ENCODE measurements at places on chromosomes 2 and 18.

DNA sequence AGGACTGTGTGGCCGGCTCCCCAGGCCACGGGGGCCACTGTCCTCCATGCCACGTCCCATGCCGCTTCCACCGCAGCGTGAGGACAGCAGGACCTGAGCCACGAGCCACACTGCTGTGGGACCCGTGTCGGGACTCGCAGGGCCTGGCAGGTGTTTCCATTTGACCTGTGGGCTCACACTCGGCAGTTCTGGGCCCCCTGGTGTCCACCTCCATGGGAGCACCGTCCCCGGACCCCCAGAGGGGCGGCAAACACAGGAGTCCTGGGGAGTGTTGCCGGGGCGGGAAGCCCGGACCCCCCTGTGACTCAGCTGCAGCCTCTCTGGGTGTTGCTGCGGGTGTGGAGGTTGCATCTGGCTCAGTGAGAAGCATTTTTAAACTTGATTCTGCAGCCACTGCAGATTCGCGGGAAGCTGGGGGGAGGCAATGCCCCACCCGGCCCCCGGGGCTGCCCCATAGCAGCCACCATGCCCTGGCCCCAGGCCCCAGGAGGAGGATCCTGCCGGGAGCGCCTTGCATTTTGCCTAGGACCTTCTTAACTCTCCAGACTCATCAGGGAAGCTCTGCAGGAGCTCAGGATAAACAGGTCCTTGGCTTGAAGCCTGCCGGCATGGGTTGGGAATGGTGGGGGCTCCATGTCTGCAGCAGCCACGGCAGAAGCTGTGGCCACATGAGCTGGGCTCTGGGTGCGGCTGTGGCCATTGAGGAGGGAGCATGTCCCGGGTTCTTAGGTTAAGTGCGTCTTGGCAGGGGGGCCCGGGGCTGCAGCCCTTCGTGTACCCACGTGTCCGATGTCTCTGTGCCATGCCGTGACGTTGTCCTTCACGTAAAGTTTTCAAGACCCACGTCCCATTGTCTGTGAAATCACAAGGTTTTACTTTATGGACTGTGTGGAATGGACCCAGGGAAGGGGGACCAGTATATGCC is 30.9 kb downstream of the NFATC1 start:
- DNase-seq, result no peak

- no peak for DNase-seq
Observed at GRCh38 chr2:65299246-65299645, 71.6 kb downstream of the ACTR2 start.

GRCh38 chr2:144233317-144233716 is 286.6 kb downstream of the ZEB2 start:
- no peak for DNase-seq

GRCh38 chr2:238306672-238306998 is 13.7 kb upstream of the TRAF3IP1 start:
- no peak for DNase-seq

DNA sequence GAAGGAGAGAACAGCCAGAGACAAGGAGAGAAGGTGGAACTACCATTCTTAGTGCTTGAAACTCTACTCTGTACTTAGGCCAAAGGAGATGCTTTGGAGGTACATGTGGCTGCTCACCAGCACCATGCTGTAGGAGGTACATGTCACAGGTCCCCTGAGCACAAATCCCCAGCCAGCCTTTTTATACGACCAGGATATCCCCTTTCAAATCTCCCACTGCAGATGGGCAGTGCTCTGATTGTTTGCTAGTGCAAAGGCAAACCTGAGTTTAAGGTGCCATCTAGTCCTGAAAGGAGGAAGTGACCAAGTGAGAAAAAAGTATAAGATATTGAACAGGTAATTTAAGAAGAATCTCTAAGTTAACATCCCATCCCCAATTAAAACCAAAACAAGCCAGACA is 17.1 kb upstream of the TTC21B start:
- DNase-seq, result no peak

DNA sequence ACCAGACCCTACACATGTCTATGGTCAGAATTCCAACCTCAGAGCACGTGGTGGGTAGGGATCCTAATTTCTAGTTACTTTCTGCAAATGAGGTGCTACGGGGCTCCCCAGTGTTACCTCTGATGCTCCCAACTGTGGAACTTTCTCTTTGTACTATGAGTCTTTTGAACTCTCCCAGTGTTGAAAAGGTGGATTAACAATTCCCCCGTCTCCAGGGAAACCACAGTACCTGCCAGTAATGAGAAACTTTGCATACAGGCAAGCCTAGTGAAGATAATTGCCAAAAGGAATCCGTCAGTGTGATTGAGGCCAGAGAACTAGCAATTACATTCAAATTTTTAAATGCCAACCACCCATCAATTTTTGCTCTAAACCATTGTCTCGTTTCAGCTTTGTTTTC is 129.0 kb upstream of the FOSL2 start:
- no peak for DNase-seq

DNA sequence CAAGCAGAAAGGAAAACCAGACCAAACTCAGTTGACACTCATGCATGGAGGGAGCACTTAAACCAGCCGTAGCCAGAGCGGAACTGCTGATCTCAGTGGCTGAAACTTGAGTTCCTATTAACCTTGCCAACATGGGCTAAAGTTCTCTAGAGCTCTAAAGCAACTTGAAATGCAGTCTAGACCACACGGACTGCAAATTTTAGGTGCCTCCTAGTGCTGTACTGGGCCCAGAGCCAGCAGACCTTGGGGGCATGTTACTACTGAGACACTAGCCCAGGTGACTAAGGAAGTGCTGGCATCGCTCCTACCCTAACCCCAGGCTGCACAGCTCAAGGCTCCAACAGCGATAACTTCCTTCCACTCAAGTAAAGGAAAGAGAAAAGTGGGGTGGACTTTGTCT is 236.5 kb downstream of the AKAIN1 start:
- no peak for DNase-seq

DNA sequence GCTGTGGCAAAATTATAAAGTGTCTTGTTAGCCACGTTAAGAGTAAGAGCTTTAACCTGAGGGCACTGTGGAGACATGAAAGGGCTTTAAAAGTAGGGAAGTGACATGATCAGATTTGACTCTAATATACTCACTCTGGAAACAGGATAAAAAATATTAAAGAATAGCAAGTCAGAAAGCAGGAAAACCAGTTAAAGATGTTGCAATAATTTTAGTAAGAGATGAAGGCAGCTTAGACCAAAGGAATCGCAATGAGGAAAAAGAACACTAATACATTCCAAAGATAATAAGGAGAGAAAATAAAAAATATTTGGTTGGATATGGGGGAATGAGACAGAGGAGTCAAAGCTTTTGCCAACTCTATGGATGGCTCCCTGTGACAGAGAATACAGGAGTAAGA is 183.8 kb downstream of the DYM start:
- DNase-seq, result no peak

DNA sequence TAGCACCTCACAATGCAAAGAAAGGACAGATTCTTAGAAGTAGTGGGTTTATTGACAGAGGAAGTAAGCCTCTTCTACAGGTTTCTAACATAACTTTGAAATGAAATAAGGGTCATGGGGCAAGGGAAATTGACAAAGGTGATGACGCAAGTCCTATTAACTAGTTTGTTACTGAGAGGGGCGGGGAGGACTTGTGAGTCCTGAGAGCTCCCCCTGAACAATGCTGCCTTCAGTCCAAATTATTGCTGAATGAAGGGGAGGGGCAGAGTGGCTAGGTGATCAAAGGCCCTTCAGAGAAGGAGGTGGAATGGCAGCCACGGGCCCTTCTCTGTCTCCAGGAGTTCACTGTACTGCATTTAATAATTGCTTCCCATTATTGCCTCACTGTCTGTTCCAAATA is 390.0 kb downstream of the MEIS1 start:
- no peak for DNase-seq

GRCh38 chr2:61937886-61938285 is 32.4 kb downstream of the COMMD1 start:
- DNase-seq, result no peak

- DNase-seq, result no peak
Observed at GRCh38 chr2:205903549-205904129, 182.3 kb downstream of the INO80D start.

- DNase-seq, result no peak
Observed at GRCh38 chr2:68723181-68723580, 11.4 kb upstream of the ARHGAP25 start.

GRCh38 chr2:40283111-40283909 is 168.6 kb downstream of the SLC8A1 start:
- DNase-seq, result no peak

DNA sequence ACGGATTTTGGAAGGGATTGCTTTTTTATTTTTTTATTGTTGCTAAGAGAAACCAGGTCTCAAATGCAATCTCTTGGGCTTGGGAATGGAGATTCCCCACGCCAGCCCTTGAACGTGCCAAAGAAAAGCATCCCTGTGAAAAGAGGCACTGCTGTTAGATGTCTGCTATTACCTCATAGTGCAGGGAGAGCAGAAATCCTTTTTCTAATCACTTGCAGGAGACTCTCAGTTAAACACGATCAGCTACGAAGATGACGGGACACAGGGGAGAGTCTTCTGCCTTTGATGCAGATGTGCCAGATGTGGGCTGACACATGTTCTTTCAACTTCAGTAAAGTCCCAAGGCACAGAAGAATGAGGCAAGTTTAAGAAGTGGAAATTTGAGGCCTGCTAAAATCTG is 381.6 kb upstream of the TRIB2 start:
- DNase-seq, result no peak

DNA sequence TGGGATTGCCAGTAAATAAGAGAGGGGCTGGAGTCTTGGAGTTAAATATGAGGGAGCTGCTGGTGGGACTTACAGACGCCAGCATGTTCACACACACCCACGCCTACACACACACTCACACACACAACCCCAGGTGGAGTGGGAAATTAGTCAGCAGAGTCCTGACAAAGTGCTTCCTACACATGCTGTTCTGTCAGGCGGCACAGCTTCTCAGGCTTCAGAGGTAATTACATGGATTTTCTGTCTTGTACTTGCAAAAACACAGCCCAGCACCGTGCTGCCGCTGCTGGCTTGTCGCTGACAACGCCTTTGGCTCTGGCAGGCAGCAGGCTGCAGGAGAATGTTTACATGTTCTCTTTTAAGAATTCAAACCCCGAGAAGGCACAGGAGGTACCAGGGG is 1186.3 kb upstream of the CELF4 start:
- DNase-seq, result no peak

- no peak for DNase-seq
Observed at GRCh38 chr2:202113571-202114142, 40.6 kb downstream of the KIAA2012 start.

GRCh38 chr2:88517759-88518201 is 65.3 kb upstream of the FOXI3 start:
- no peak for DNase-seq

GRCh38 chr2:193985272-193985671 is 1671.8 kb upstream of the SLC39A10 start:
- DNase-seq, result no peak

DNA sequence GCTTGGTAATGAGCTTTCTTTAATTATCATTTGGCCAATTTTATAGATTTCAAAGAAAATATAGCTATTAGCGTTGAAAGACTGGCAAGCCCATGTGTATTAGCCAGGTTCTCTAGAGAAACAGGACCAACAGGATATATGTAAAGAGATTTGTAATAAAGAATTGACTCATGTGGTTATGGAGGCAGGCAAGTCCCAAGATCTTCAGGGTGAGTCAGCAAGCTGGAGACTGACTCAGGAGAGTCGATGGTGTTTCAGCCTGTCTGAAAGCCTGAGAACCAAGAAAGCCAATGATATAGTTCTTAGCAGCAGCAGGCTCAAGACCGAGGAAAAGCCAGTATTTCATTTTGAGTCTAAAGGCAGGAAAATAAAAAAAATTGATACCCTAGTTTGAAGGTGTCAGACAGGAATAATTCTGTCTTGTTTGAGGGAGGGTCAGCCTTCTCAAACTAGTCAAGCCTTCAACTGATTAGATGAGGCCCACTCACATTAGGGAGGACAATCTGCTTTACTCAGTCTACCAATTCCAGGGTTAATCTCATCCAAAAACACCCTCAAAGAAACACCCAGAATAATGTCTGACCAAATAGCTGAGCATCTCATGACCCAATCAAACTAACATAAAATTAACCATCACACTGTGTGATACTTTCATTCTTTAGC is 78.3 kb upstream of the CRIM1 start:
- no peak for DNase-seq

- DNase-seq, result no peak
Observed at GRCh38 chr2:8168022-8168717, 513.7 kb upstream of the ID2 start.

- no peak for DNase-seq
Observed at GRCh38 chr2:46737577-46737976, 178.0 kb downstream of the MCFD2 start.

GRCh38 chr2:63301481-63301880 is 250.9 kb downstream of the OTX1 start:
- no peak for DNase-seq

GRCh38 chr18:41482501-41482900 is 472.5 kb upstream of the PIK3C3 start:
- DNase-seq, result no peak

DNA sequence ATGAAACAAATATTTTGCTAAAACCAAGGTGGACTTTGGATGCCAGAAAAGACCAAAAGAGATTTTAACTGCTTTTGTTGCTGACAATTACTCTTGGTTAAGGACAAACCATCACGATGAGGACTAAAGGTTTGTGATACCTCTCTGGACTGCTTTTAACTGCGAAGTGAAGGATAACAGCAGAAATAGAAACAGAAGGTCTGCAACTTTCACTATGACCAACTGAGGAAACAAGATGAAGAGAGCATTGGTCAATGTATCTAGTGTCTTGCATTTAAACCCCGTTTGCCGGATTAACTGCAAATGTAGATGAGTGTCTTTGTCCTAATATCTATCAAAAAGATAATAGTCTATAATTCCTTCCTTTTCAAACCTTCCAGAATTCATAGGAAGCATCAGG is 541.7 kb downstream of the ERBB4 start:
- no peak for DNase-seq

GRCh38 chr2:228847684-228848083 is 423.4 kb downstream of the PID1 start:
- no peak for DNase-seq

GRCh38 chr2:52970642-52971041 is 797.0 kb upstream of the CHAC2 start:
- no peak for DNase-seq
